ENCODE measurements at places on chromosomes 11 and 22. TPM values are rescaled to one million over a fixed set of nuclear protein-coding genes. Genes with fewer than 3 reads are reported as not detected.

IL18BP gene
- total RNA-seq, result 20.6 TPM

BSCL2 gene
- total RNA-seq, result 18.7 TPM

OR52A1 gene
- not detected for total RNA-seq

PKDREJ gene
- 0.07 TPM for total RNA-seq

OR52H1 gene
- not detected for total RNA-seq

CECR2 gene
- not detected for total RNA-seq
